ENCODE measurements at places on chromosomes 4 and X.

GRCh38 chr4:3872834-3873313, 106.7 kb downstream of the ADRA2C start:
- H3K36me3 ChIP-seq = no peaks in the 10 kb centered on the region
- H3K27ac ChIP-seq = no peak overlapping the region
- no peaks in the 10 kb centered on the region for H3K27me3 ChIP-seq
- no peaks in the 10 kb centered on the region for H3K4me1 ChIP-seq
- no peak for DNase-seq

- no peaks in the 10 kb centered on the region for H3K36me3 ChIP-seq
- H3K27ac ChIP-seq = no peak overlapping the region
- no peaks in the 10 kb centered on the region for H3K27me3 ChIP-seq
These were observed 50.4 kb downstream of the USP11 start for GRCh38 chrX:47283015-47283771.

GRCh38 chr4:26953770-26954423, 93.3 kb downstream of the STIM2 start:
- no peaks in the 10 kb centered on the region for H3K4me1 ChIP-seq
- no peak overlapping the region for H3K4me3 ChIP-seq
- peaks cover 8% of the 10 kb centered on the region for H3K36me3 ChIP-seq

DNA sequence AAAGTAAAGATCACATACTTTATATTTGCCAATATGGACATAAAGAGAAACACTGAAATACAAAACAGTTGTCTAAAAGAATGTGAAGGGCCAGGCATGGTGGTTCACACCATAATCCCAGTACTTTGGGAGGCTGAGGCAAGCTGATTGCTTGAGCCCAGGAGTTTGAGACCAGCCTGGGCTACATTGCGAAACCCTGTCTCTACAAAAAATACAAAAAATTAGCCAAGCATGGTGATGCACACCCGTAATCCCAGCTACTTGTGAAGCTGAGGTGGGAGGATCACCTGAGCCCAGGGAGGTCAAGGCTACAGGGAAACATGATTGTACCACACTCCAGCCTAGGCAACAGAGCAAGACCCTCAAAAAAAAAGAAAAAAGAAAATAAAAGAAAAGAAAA, 11.8 kb downstream of the RBM47 start:
- no peak overlapping the region for H3K4me3 ChIP-seq
- no peak for DNase-seq

DNA sequence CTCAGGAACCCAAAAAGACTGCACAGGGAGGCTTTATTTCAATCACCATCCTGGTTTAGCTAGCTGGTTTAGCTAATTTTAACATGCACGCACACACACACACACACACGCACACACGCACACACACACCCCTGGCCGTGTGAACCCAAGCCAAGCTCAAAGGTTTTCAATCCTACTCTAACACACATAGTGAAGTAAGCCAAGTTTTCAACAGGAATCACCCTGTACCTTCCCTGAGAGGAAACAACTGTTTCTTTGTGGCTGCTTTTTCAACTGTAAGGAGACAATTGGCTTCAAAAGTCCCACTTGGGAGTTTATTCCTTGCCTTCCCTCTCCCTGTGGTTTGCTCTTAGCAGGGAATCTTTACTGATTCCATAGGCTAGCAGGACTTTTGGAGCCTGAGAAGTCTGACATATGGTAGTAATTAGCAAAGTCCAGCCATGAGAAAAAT, 98.9 kb upstream of the BMP3 start:
- DNase-seq = no peak
- H3K27ac ChIP-seq = no peak overlapping the region
- no peaks in the 10 kb centered on the region for H3K27me3 ChIP-seq
- no peaks in the 10 kb centered on the region for H3K4me1 ChIP-seq
- no peaks in the 10 kb centered on the region for H3K36me3 ChIP-seq
- no peak overlapping the region for H3K4me3 ChIP-seq

DNA sequence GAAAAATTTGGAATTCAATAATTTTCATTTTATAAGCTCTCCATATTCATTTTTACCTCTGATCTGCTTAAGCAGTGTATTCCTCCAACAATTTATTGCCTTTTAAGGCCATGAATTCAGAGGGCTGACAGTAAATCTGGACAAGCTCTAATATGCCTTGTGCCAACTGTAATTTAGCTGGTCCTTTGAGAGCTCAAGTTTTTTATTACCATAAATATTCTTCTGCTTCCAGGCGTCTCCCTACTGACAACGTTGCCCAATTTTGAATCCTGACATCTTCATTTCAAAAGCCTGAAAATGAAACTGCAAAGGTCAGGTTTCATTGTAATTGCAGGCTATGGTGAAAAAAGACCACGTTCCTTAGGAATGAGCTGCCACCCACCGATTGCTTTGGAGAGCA, 95.8 kb upstream of the GEMIN8 start:
- no peaks in the 10 kb centered on the region for H3K4me1 ChIP-seq
- no peaks in the 10 kb centered on the region for H3K36me3 ChIP-seq
- no peak for DNase-seq
- H3K4me3 ChIP-seq = no peak overlapping the region

DNA sequence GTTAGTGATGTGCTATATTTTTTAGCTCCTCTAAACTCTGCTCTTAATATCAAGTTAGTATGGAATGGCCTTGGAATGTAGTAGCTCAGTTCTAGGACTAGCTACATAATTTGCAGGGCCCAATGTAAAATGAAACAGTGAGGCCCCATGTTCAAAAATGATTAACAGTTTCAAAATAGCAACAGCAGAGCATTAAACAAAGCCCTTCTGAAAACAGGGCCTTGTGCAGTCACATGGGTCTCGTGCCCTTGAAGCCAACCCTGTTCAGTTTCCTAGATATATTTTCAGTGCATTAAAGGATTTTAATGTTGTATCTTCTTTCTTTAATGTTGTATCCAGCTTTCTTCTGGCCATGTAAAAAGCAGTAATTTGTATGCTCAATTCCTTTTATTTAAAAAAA, 82.1 kb downstream of the TASL start:
- H3K27me3 ChIP-seq = no peaks in the 10 kb centered on the region
- DNase-seq = no peak
- H3K27ac ChIP-seq = no peak overlapping the region
- no peaks in the 10 kb centered on the region for H3K36me3 ChIP-seq

- no peaks in the 10 kb centered on the region for H3K4me1 ChIP-seq
- H3K27ac ChIP-seq = no peak overlapping the region
- H3K27me3 ChIP-seq = no peaks in the 10 kb centered on the region
- DNase-seq = peak; percentile 24
- H3K36me3 ChIP-seq = no peaks in the 10 kb centered on the region
These were observed 326.7 kb downstream of the STK32B start for GRCh38 chr4:5378002-5378401.

DNA sequence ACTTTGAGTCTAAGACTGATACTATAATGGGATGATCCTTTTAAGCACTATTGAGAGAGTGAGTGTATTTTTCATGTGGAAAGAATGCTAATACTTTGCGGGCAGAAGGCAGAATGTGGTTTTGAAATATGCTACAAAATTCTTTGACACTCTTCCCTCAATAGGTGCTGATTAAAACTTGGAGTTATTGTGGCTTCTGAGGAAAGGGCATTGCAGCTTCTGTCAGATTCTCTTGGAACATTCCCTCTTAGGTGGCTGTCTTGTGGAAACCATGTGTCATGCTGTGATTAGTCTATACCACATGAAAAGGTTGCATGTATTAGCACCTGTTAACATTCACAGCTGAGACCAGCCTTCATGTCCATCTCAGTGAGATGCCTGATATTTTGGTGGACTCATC, 547.0 kb downstream of the STIM2 start:
- no peak overlapping the region for H3K27ac ChIP-seq
- no peaks in the 10 kb centered on the region for H3K27me3 ChIP-seq
- no peak for DNase-seq
- no peaks in the 10 kb centered on the region for H3K4me1 ChIP-seq

GRCh38 chrX:78944351-78944750, 840 bp upstream of the P2RY10 start:
- DNase-seq = no peak
- no peak overlapping the region for H3K27ac ChIP-seq
- no peak overlapping the region for H3K4me3 ChIP-seq
- H3K27me3 ChIP-seq = no peaks in the 10 kb centered on the region

DNA sequence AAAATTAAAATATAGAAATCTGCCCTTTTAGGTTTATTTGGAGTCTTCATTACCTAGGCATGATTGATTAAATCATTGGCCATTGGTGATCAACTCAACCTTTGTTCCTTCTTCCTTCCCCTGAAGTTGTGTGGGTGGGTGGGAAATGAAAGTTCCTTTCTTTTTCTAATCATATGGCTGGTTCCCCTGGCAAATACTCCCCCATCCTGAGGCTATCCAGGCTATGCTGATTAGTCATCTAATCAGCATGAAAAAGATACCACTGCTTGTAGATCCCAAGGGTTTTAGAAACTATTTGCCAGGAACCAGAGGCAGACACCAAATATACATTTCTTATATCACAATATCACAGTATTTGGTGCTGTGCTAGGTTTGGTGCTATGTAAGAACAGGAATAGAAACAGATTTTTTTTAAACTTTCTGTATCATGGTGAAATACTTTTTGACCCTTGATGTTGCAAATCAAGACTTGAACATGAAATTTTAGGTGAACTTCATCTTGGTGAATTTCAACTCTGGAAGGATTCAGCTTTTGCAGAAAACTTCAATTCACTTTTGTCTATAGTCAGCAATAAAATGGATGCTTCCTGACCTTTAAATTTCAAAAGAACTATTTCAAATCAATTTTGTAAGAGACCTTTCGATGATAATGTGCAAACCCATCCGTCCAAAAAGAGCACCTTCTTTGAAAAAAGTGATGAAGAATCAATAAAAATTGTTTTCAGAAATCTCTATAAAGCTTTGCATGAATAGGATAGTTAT, 71.1 kb downstream of the CCSER1 start:
- H3K4me3 ChIP-seq = no peak overlapping the region
- no peak for DNase-seq
- no peak overlapping the region for H3K27ac ChIP-seq
- no peaks in the 10 kb centered on the region for H3K4me1 ChIP-seq

DNA sequence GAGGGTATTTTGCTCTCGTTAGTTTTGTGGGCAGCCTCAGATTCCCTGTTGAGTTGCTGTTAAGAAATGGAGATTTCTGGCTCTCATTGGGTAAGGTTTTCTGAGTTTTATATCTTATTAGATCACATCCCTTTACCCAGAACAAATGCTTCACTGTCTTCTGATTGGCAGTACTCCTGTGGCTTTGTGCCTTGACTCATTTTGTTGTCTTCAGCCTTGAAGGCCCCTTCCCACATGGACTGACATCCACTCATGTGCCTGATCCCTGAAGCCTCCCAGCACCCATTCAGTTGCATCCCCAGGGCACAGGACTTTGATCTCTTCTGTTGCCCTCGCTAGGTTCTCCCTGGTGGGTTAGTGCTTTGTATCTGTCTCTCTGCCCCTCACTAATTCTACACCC, 10.4 kb downstream of the MED28 start:
- H3K27me3 ChIP-seq = no peaks in the 10 kb centered on the region
- DNase-seq = no peak
- H3K4me1 ChIP-seq = no peaks in the 10 kb centered on the region
- H3K27ac ChIP-seq = no peak overlapping the region
- H3K36me3 ChIP-seq = peaks cover 2% of the 10 kb centered on the region
- H3K4me3 ChIP-seq = no peak overlapping the region

DNA sequence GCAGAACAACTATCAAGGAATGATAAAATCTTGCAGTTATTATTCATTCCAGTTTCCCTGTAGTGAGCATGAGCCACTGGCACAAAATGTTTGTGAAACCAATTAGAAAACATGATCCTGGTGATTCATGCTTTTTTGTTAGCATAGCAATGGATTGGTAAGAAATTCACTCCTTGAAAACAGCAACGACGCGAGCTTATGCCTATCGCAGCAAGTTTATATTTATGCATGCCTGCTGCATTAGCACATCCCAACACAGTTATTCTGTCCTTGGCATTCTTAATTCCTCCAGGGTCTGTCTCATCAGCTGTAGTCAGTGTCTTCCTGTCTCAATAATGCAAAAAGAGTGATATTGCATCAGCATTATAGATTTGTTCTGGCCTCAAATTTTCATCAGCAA, 975.9 kb downstream of the STIM2 start:
- no peaks in the 10 kb centered on the region for H3K36me3 ChIP-seq
- H3K27ac ChIP-seq = no peak overlapping the region
- no peaks in the 10 kb centered on the region for H3K27me3 ChIP-seq
- DNase-seq = no peak

- H3K27ac ChIP-seq = peak overlapping the region; percentile 1
- H3K4me1 ChIP-seq = no peaks in the 10 kb centered on the region
- H3K27me3 ChIP-seq = no peaks in the 10 kb centered on the region
- no peak overlapping the region for H3K4me3 ChIP-seq
- DNase-seq = no peak
- no peaks in the 10 kb centered on the region for H3K36me3 ChIP-seq
These were observed 177.0 kb upstream of the RASGEF1B start for GRCh38 chr4:81648576-81649275.

- H3K36me3 ChIP-seq = no peaks in the 10 kb centered on the region
- no peaks in the 10 kb centered on the region for H3K4me1 ChIP-seq
- no peak for DNase-seq
- no peaks in the 10 kb centered on the region for H3K27me3 ChIP-seq
These were observed 520.7 kb upstream of the AADAT start for GRCh38 chr4:170610434-170610833.

DNA sequence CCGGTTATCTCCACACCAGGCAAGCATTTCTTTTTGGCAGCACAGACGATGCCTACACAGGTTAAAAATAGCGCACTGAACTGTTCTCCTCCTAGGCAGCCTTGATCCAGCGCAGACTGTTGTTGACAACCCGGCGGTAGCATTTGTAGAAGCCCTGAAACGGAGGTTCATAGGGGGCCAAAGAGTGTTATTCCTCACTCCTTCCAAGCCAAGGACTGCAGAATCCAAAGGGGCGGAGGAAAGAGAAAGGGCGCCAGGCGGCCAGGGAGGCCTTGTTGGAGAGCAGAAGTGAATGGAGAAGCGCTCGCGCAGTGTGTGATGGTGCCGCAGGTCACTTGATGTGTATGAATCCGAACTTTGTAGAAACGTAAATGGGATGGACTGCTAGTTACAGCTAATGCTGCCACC, 82.7 kb downstream of the TENM3 start:
- H3K4me1 ChIP-seq = no peaks in the 10 kb centered on the region
- H3K27ac ChIP-seq = no peak overlapping the region
- H3K4me3 ChIP-seq = no peak overlapping the region
- H3K27me3 ChIP-seq = no peaks in the 10 kb centered on the region
- H3K36me3 ChIP-seq = no peaks in the 10 kb centered on the region
- no peak for DNase-seq

GRCh38 chrX:107298276-107298675, 91.9 kb downstream of the DNAAF6 start:
- H3K27ac ChIP-seq = no peak overlapping the region
- H3K4me1 ChIP-seq = no peaks in the 10 kb centered on the region
- no peaks in the 10 kb centered on the region for H3K36me3 ChIP-seq
- no peak for DNase-seq
- no peak overlapping the region for H3K4me3 ChIP-seq

GRCh38 chr4:105683038-105683437, 25.5 kb downstream of the INTS12 start:
- no peak overlapping the region for H3K4me3 ChIP-seq
- no peaks in the 10 kb centered on the region for H3K27me3 ChIP-seq
- DNase-seq = no peak
